ENCODE measurements at places on chromosomes 11 and 22.

DNA sequence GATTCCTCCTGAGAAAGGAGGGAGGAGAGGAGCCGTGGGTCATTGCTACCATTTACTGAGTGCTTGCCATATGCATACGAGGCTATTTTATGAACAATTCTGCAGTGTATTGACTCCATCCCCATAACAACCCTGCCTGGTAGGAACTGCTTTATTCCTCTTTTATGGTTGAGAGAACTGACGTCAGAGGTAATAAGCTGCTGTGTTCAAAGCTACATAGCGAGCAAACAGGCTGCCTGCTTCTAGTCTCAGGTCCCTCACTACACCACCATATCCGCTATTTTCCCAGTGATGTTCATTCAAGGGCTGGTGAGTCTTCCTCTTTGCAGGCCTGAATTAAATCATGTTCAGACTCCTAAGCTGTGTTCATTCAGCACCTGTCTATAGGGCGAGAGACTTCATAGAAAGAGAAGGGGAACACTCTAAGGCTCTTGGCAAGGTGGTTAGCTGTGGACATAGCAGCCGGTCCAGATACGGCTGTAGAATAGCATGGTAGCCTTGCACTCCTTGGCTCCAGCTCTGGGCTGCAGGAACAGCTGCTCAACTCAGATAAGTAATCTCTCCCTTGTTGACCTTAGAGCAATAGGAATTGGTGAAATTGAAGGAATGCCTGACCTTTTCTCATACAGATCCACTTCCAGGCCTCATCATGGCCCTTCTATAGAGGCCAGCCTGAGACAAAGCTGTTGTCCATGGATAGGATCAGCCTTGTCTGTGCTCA lies 82.6 kb downstream of the MICAL2 start:
- DNase-seq, result peak; percentile 67

DNA sequence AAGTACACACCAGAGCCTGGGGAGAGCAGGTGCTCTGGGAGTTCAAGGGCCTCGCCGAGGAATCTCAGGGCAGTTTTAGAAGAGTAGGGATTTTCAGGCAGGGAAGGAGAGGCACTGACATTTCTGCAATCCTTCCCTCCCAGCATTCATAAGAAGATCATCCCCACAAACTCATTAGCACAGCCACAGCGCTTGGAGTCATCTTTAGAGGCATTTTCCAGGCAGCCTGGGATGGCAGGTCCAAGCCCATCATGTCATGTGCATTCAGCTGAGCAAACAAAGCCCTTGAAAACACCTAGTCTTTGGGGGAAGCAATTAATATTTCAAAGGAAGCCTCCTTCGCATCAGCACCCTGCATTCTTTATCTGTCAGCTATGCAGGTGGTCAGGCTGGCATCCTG lies 43.8 kb downstream of the MAP6 start:
- no peak for DNase-seq

DNA sequence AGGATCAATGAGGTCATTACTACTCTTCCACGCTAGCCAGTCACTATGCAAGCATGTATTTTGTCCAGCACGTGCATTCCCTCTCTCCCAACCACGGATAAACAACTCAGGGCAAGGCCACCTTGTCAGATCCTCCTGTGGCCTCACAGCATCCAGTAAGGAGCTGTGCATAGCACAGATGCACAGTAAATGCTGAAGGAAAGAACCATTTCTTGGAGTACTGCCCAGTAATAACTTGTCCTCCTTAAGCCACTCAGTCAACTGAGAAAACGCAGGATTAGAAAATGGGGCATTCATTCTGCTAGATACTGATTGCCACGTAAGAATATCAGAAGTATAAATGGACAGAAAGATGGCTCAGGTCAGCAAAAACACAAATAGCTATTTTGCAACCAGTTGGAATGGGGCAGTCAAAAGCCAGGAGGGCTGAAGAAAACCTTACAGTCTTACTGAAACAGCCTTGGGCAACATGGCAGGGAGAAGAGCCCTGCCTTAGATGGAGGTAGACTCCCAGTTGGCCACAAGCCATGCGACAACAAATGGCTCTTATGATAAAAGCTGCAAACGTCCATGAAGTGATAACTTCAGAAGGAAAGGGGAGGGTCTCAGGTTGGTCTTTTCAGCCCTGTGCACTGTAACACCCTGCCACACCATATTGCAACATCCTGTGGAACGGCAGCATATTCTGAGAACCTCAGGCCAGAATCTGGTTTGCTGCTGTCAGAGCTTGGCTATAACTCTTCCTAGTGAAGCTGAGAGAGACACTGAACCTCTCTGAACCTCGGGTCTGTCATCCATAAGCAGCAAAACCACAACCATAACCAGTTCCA lies 23.0 kb downstream of the PC start:
- DNase-seq, result peak; percentile 44

DNA sequence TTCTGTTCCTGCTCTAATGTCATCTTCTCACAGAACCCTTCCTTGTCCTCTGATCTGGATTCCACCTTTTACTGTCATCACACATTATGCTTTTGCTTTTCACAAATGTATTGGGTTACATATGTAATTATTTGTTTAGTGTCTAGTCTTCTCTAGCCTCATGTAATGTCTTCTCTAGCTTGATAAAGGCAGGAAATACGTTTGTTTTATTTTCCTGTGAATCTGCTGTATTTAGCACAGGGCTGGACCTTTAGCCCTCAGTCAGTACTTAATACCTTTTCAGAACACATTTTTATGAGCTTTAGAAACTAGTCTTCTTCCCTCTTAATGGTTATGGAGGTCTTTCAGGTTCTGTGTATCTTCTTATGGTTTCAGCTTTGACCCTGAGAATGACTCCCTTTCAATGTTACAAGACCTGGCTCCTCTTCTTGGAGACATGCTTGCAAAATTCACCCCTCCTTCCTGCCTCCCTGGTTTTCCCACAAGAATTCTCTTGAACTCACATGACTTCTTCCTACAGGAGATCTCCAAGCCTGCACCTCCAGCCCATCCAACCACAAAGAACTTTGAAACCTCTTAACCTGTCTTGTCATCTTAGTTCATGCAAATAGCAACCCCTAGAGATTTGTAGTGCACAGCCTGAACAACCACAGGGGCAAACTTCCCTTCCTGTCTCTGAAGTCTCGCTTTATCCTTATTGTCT lies 132.7 kb upstream of the DDI1 start:
- DNase-seq, result no peak

GRCh38 chr11:27596388-27596787 lies 89.8 kb upstream of the LIN7C start:
- DNase-seq, result no peak

GRCh38 chr22:24937114-24937513 lies 9.4 kb downstream of the LHFPL7 start:
- no peak for DNase-seq

All from K562 (cell line).